GM04503 (cell line): ENCODE measurements at places on chromosomes 3 and 15.

DNA sequence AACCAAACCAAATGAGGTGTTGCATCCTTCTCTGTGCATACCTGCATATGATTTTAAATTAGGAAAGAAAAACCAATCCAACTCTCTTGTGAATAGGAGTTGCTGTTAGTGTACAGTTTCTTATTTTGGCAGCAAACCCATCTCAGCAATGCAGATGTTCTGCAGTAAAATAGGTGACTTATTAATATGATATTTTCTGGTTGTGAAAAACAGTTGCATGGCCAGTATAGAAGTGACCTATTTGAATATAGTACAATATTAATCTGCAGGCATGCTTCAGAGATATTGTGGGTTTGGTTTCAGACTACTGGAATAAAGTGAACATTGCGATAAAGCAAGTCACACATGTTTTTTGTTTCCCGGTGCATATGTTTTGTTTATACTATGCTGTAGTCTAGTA is 42.2 kb downstream of the AKAP13 start:
- DNase-seq: no peak

DNA sequence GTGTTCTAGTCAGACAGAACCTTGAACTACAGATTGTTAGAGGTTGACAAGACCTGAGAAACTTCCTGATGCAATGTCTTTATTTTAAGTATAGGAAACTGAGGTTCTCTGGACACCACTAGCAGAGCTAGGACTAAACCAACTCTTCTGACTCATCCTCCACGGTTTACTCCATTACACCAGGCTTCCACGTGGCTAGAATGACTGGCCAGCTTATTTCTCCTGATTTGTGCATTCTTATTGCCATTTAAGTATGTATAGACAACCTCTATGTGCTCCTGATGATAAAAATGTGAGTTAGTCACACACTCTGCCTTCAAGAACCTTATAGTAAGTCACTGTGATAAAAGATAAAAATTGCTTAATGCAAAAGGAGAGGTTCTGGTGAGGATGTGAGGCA is 182.7 kb downstream of the MEX3B start:
- DNase-seq: no peak

DNA sequence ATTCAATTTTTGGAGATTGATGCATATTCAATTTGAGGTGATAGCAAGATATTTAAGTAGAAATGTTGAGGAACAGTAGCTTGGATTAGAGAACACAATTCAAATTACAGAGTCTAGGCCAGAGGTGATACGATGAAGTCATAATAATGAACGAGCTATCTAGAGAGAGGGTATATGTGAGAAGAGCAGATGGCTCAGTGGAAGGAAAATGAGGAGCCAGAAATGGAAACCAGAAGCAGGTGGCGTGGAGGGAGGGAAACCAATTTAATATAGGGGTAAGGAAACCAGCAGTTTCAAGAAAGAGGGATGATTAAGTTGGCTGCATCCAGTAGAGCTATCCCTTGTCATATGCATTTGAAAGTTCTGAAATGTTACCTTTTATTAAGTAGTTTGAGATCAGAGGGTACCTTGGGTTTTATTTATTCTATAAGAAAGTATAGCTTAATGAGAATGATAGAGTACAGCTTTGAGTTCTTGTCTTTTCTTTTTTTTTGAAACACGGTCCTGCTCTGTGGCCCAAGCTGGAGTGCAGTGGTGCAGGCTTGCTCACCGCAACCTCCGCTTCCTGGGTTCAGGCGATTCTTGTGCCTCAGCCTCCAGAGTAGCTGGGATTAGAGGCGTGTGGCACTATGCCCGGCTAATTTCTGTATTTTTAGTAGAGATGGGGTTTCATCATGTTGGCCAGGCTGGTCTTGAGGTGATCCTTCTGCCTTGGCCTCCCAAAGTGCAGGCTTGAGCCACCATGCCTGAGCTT is 22.1 kb downstream of the NCK1 start:
- DNase-seq: no peak

DNA sequence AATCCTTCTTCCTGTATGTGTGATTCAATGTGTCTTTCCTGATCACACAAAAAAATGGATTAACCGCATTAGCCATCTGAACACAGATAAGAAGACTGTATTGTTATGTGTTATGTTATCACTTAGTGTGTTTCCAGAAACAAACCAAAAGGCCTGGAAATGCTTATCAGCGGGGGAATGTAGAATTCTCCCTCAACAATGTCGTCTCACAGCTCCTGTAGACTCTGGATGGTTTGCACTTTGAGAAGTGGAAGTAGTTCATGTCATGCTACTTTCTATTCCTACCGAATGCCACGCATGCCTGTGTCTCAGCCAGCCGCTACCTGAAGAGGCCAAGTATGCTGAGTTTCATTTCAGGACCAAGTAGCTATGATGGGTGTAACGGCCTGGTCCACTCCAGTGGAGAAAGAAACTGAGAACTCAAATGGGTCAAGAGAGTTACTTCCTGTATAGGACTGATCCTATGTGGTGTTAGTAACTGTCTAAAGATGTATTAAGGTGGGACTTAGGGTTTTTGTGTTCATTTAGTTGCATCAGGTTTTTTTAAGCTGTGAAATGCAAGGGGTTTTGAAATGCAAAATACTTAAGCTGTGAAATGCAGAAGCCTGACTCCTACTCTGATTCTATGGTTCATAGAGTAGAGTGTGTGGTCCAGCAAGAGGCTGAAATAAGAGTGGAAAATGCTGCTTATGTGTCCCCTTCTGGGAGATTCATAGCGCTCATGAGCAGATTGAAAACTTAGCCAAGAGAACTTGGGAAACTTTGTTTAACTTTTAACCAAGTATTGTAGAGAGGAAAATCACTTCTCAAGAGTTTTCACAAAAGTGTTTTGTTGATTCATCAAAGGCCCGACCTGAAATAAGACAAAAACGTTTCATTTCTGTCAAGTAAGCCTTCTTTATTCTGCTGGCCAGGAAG is 118.5 kb upstream of the LMOD3 start:
- no peak for DNase-seq
